ENCODE measurements at places on chromosomes 2 and 18. TPM values are rescaled to one million over a fixed set of nuclear protein-coding genes. Genes with fewer than 3 reads are reported as not detected.

DNA sequence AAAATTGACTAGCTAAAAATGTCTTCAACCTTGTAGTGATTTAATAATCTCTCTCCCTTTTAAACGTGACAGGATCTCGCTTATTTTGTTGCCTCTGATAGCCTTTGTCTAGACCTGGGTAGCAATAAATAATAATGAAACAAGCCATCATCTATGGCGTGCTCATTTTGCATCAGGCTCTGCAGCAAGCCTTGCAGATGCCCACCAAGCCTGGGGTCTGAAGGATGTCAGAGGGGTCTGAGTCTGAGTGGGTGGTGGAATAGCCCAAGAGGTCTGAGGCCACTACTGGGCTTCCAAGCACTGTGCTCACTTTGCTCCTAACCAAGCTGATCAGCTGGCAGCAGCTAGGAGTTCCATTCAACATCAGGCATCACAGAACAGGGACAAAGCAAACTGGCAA is 109.4 kb downstream of the GYPC start:
- no peak for DNase-seq

- no peak for DNase-seq
Observed at GRCh38 chr2:215436705-215437565, 1.1 kb upstream of the FN1 start.

The PUS10 gene
- 11.9 TPM for polyA plus RNA-seq

- no peak for DNase-seq
Observed at GRCh38 chr2:218870984-218871344, 9.7 kb upstream of the WNT10A start.

GRCh38 chr2:126408671-126409070 is 247.3 kb upstream of the GYPC start:
- no peak for DNase-seq

- DNase-seq, result no peak
Observed at GRCh38 chr2:237243487-237243886, 157.8 kb downstream of the COPS8 start.

The PLGLB1 gene
- polyA plus RNA-seq, result 7.8 TPM

The PTPRN gene
- polyA plus RNA-seq, result 0.08 TPM

DNA sequence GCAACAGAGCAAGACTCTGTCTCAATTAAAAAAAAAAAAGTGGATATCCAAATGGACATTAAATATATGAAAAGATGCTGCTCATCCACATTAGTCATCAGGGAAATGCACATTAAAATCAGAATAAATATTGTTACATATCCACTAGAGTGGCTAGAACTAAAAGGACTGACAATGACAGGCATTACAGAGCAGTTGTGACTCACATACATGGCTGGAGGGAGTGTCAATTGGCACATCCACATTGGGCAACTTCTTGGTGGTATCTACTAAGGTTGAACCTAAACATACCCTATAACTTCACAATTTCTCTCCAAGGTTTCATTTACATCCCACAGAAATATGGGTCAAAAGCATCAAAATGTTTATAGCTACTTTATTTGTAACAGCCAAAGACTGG is 14.0 kb upstream of the DNER start:
- no peak for DNase-seq

DNA sequence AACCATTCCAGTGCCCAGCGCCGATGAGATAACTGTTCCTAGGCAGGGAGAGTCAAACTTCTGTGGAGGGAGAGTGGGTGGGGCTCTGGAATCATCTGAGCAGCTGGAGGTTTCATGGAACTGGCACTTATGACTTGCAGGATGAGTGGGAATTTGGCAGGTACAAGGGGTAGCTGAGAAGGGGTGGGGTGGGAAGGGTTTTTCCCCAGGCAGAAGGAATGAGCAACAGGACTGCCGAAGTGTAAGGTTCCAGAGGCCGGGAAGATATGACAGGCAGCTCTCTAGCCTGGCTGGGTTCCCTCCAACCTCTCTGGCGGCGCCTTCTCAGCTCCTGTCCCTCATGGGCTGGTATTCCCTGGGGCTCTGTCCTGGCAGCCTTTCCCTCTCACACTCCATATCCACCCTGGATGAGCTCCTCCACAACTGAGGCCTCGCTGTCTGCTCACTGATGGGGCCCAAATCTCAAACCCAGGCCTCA is 2.5 kb upstream of the TET3 start:
- DNase-seq, result no peak

- DNase-seq, result no peak
Observed at GRCh38 chr2:21267232-21267835, 143.6 kb downstream of the TDRD15 start.

DNA sequence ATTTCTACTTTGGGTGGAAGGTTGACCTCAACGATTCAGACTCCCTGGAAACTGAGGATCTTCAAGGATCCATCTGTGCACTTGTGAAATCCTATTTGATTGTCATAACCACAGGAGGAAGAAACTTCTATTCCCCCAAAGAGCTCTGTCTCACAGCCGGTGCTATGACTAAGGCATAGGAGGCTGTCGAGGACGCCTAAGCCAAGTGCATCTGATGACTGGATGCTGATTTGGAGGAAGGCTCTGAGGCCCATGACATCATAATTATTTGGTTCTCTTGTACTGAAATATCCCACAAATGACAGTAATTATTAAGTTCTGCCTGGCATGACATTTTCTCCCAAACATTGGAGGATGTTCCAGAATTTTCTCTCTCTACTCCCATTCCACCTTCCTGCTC is 13.8 kb upstream of the KCNF1 start:
- DNase-seq, result no peak

DNA sequence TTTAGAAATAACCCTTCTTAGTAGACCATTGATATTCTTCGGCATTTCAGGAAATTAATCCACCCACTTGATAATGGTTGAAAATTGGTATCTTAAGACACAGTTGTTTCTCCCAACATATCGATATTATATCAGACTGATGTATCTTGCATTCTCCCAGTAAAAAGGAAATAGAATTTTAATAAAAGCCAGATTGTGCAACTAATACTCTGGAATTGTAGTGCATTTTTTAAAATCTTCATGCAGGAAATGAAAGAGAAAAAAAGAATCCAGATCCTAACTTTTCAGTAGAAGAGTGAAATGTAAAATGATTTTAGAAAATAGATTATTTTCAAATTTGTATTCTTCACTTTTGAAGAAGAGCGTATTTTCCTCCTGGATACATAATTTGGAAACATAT is 1168.4 kb downstream of the DPP10 start:
- no peak for DNase-seq

DNA sequence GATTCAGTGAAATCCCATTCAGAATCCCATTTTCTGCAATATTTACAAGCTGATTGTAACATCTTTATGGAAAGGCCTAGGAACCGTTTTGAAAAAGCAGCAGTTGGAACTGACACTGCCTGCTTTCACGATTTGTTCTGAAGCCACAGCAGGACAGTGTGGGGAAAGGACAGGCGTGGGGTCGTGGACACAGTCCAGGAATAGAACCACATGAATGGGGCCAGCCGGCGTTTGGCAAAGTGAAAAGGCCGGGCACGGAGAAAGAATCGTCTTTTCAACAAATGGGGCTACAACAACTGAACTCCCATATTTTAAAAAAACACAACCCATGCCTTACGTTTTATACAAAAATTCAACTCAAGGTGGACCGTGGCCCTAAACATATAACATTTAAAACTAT is 69.8 kb downstream of the SLC66A2 start:
- DNase-seq, result no peak

- no peak for DNase-seq
Observed at GRCh38 chr2:111030260-111030891, 90.3 kb upstream of the BCL2L11 start.
